ENCODE measurements at places on chromosomes 4 and X.
A peak's percentile ranks its signal among the peaks of the same experiment; 100 is the strongest.

GRCh38 chrX:153387987-153388721 is 13.0 kb downstream of the PNMA6E start:
- no peak for DNase-seq

- DNase-seq: no peak
Observed at GRCh38 chr4:163764569-163764968, 270.1 kb downstream of the TMA16 start.

DNA sequence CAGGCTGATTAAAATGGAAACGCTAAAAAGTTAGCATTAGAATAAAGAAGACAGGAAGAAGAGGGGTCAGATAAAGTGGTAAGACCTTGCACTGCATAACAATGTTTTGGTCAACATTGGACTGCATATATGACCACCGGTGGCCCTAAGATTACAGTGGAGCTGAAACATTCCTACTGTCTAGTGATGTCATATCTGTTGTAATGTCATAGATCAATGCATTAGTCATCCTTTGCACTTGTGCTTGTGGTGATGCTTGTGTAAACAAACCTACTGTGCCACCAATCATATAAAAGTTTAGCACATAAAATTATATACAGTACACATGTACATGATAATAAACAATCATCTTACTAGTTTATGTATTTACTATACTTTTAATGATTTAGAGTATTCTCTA is 73.0 kb downstream of the TMEM165 start:
- DNase-seq: peak; percentile 74

DNA sequence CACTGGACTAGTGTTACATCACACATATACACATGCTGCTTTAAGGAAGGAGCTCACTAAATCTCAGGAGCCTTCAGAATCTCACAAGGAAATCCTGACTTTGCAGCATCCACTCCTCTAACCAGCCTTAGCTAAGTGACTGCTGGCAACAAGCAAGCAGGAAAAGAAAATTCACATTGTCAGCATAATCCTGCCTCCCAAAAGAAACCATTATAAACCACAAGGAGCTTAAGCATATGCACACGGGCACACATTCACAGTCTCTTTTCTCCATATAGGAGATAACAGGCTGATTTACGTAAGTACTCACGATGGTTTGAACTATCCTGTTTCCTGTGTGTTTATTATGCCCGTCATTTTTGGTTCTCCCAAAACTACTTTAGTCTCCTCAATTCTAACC is 136.3 kb downstream of the TMEM144 start:
- no peak for DNase-seq

DNA sequence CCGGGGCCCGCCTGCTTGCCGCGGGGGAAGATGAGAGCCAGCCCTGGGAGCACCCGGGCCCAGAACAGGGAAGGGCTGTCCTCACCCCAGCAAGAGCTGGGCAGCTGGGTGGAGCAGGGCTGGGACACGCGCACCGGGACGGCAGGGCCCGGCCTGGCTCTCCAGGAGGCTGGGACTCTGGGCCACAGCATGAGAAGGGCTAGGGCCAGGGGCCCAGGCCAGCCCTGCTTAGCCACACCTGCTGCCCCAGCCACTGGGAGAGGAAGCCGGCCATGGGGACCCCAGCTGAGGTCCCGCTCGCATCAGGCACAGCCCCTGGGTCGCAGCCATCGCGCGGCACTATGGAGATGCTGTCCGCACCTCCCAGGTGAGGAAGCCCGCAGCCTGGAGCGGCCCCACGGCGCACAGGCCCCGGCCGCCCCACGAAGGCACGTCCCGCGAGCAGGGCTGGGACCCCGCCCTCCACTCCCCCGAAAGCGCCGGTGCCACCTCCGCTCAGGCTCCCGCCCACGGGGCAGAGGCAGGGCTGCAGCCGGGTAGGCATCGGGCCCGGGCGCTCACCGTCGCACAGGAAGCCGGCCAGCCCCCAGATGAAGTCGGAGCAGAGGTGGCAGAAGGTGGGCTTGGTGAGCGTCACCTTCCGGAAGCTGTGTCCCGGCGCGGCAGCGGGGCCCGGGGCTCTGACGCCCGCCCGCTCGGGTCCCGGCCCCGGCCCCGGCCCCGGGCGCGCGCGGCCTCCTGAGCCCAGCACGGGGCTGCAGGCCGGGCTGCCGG is 531 bp downstream of the DGKQ start:
- peak; percentile 12 for DNase-seq

GRCh38 chrX:14125462-14125861 is 95.8 kb upstream of the GEMIN8 start:
- DNase-seq: no peak

GRCh38 chrX:150575419-150575814 is 7.0 kb downstream of the MTM1 start:
- DNase-seq: peak; percentile 10

- DNase-seq: no peak
Observed at GRCh38 chr4:182301736-182302135, 58.5 kb downstream of the TENM3 start.

Measured in fibroblast of skin of back (primary cell).